Activated CD4-positive, alpha-beta T cell treated with anti-CD3 and anti-CD28 coated beads, Interleukin-2, amount 10 ng/mL, durations not matched to agents 24 days and 14 days (primary cell): ENCODE measurements at places on chromosomes 5 and 9. TPM values are rescaled to one million over a fixed set of nuclear protein-coding genes. Genes with fewer than 3 reads are reported as not detected.

GRCh38 chr5:87770601-87771121 lies 357.9 kb upstream of the CCNH start:
- H3K4me3 ChIP-seq = no peak overlapping the region
- DNase-seq = no peak
- H3K27me3 ChIP-seq = peaks cover 11% of the 10 kb centered on the region

- no peak overlapping the region for H3K4me3 ChIP-seq
- no peaks in the 10 kb centered on the region for H3K4me1 ChIP-seq
- no peaks in the 10 kb centered on the region for H3K36me3 ChIP-seq
- no peak for DNase-seq
- no peak overlapping the region for H3K27ac ChIP-seq
These were observed 7.2 kb upstream of the ADRA1B start for GRCh38 chr5:159909126-159909525.

DNA sequence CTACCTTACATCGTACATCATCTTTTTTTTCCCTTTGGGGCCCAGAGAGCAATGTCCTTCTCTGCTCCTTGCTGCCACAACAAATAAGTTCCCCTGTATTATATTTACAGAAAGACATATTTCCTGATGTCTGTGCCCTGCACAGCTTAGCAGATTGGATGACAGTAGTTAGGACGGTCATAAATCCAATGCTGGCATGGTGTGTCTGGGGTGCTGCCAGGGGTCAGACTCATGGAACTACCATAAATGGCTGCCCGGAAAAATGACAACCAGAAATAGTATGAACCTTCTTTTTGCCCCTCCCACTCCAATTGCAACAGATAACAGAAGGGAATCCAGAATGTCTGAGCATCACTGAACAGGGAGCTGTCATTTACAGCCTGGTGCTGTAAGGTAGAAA lies 511.1 kb downstream of the PSAT1 start:
- no peaks in the 10 kb centered on the region for H3K27me3 ChIP-seq
- no peaks in the 10 kb centered on the region for H3K36me3 ChIP-seq
- H3K4me3 ChIP-seq = no peak overlapping the region

- no peak for DNase-seq
- H3K4me1 ChIP-seq = peaks cover 6% of the 10 kb centered on the region
- no peak overlapping the region for H3K4me3 ChIP-seq
- peaks cover 37% of the 10 kb centered on the region for H3K27me3 ChIP-seq
- H3K27ac ChIP-seq = no peak overlapping the region
These were observed 5.3 kb downstream of the SLC1A3 start for GRCh38 chr5:36611520-36612274.

GRCh38 chr9:96660692-96661248 lies 5.7 kb upstream of the PRXL2C start:
- peaks cover 4% of the 10 kb centered on the region for H3K4me1 ChIP-seq
- H3K4me3 ChIP-seq = no peak overlapping the region
- no peak for DNase-seq
- no peaks in the 10 kb centered on the region for H3K36me3 ChIP-seq

The FOXD4L6 gene
- total RNA-seq = not detected in 2 replicates

GRCh38 chr5:179142434-179143198 lies 82.4 kb downstream of the ZNF354C start:
- H3K36me3 ChIP-seq = no peaks in the 10 kb centered on the region
- H3K27ac ChIP-seq = peak overlapping the region; percentile 77
- H3K27me3 ChIP-seq = no peaks in the 10 kb centered on the region
- H3K4me1 ChIP-seq = peaks cover 11% of the 10 kb centered on the region
- H3K4me3 ChIP-seq = no peak overlapping the region

The OTP gene
- not detected in 2 replicates for total RNA-seq

The PDZD2 gene
- total RNA-seq = not detected in 2 replicates

DNA sequence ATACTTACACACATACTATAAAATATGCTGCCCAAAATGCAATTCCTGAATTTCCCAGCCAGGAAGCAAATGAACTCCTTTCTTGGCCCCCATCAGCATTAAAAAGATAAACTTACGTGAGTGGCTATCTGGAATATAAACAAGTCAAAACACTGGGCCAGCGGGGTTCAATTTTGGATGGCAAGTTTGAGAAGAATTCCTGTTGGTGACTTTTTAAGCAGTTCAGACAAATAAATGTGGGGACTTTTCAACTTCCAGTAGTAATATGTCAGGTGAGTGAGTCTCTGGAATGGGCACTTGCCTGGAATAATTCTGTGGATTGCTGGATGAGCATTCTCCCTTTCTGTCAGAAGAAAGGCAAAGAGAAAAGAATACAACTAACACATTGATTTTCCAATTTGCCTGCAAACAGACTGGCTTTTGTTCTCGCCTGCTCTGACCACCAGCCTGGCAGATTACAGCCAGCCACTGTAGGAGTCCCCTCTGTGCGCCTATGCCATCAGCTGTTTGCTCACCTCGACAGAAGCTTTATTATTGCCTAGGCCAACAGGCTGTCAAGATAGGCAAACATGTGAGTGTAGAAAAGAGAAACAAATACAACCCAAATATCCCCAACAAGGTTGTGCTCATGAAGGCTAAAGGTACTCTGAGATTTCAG lies 78.6 kb downstream of the MRPS27 start:
- peaks cover 10% of the 10 kb centered on the region for H3K4me1 ChIP-seq
- DNase-seq = no peak
- H3K27ac ChIP-seq = no peak overlapping the region
- no peak overlapping the region for H3K4me3 ChIP-seq
- peaks cover 1% of the 10 kb centered on the region for H3K27me3 ChIP-seq
- H3K36me3 ChIP-seq = peaks cover 15% of the 10 kb centered on the region

DNA sequence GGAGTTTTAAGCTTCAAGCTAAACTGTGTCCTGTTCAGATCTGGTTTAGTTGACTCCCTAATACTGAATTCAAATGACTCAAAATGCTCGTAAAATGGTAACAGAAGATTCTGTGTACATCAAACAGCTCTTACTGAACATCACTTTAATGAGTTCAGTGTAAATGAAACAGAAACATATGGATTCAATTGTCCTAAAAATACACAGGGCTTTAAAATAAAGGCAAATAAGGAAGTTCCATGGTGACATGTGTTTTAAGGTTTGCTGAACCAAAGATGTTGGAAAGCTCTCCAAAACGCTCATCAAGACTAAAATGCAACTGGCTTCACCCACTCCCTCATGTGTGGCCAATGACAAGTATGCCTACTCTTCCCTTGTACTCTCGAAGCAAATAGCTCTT lies 340.0 kb upstream of the PIK3R1 start:
- H3K27ac ChIP-seq = no peak overlapping the region
- no peaks in the 10 kb centered on the region for H3K4me1 ChIP-seq
- no peaks in the 10 kb centered on the region for H3K27me3 ChIP-seq
- H3K4me3 ChIP-seq = no peak overlapping the region
- no peaks in the 10 kb centered on the region for H3K36me3 ChIP-seq

- DNase-seq = no peak
- no peaks in the 10 kb centered on the region for H3K36me3 ChIP-seq
- H3K4me3 ChIP-seq = no peak overlapping the region
- H3K27me3 ChIP-seq = no peaks in the 10 kb centered on the region
- H3K27ac ChIP-seq = no peak overlapping the region
These were observed 544.5 kb downstream of the CSNK1G3 start for GRCh38 chr5:124056326-124056990.

DNA sequence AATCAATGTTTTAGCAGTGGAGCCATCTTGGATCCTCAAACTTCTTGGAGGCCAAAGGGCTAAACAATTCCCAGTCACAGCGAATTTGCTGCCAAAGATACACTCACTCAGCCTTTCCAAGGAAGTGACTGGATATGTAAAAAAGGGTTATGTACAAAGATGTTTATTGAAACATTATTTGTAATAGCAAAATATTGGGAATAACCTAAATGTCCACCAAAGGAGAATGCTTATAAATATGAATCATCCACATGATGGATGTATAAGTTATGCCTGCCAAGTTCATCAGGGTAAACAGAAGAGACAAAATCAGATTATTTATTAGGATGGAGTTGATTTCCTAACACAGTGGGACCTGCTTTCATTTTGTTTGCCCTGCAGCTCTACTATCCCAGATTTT lies 145.2 kb upstream of the ABCA1 start:
- H3K27ac ChIP-seq = no peak overlapping the region
- DNase-seq = no peak
- no peak overlapping the region for H3K4me3 ChIP-seq

DNA sequence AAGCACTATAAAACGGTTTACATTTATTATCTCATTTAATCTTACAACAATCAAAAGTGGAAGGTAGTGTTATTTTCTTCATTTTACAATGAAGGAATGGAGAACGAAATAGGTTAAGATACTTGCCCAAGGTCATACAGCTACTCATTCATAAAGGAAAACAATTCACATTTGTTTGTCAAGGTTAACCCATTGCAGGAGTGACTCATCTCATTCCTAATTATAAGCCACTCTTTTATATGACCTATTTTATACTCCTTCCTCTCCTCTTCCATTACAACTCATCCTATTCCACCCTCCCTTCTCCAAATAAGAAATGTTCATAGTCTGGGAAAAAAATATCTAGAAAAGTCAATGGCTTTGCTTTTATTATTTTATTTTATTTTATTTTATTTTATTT lies 29.6 kb downstream of the CRHBP start:
- DNase-seq = no peak
- no peak overlapping the region for H3K4me3 ChIP-seq
- H3K4me1 ChIP-seq = peaks cover 2% of the 10 kb centered on the region
- no peaks in the 10 kb centered on the region for H3K36me3 ChIP-seq

DNA sequence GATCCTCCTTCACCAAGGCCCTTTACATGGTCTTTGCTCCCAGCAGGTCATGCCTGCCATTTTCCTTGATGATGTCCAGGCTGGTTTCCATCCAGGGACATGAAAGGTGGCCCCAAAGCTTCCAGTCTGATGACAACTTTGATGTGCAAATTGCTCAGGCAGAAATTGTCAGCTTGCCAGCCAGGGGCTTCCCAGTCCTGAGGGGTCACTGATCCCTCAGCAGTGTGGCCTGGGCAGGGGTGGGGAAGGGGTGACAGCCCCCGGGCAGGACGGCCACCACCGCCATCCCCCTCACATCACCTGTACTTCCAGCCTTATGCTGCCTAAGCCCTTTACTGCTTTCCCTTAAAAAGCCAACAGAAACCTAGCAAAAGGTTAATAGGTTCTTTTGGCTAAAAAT lies 96.3 kb downstream of the ANKRD33B start:
- H3K4me3 ChIP-seq = no peak overlapping the region
- H3K36me3 ChIP-seq = no peaks in the 10 kb centered on the region
- H3K27ac ChIP-seq = no peak overlapping the region
- H3K27me3 ChIP-seq = no peaks in the 10 kb centered on the region
- DNase-seq = no peak

DNA sequence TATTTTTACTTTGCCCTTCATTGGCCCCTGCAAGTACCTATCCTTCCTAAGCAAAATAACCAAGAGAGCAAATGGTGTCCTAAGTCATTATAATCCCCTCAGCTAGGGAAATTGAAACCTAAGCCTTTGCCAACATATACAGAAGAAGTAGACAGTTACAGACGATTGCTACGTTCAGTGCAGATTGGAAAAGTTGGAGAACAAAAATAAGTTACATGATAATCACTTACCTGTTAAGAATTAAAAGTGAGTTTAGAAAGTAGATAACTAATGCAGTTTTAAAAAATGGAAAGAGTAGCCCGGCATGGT lies 244.8 kb downstream of the MPDZ start:
- no peak overlapping the region for H3K4me3 ChIP-seq
- no peak for DNase-seq
- no peak overlapping the region for H3K27ac ChIP-seq
- H3K36me3 ChIP-seq = no peaks in the 10 kb centered on the region
- H3K27me3 ChIP-seq = no peaks in the 10 kb centered on the region
- no peaks in the 10 kb centered on the region for H3K4me1 ChIP-seq

The SURF4 gene
- total RNA-seq = 235 and 240 TPM in 2 replicates
